Islet precursor cell (in vitro differentiated cells): ENCODE measurements at places on chromosomes 16 and 17.

DNA sequence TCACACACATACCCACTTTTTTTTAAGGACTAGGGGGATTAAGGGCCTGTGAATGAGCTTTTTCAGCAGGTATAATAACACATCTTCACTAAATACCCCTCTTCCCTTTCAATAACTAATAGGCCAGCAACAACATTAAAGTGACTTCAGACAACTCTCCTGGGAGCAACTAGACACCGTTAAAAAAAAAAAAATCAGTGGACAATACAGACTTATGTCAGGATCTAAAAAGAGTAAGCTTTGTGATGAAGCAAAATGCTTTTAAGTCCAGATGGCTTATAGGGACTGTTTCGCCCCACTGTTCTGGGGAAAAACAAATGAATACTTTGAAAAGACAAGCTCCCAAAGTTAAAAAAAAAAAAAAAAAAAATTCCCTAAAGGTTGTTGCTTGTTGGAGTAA is 29.0 kb downstream of the SPAG9 start:
- no peak for DNase-seq

DNA sequence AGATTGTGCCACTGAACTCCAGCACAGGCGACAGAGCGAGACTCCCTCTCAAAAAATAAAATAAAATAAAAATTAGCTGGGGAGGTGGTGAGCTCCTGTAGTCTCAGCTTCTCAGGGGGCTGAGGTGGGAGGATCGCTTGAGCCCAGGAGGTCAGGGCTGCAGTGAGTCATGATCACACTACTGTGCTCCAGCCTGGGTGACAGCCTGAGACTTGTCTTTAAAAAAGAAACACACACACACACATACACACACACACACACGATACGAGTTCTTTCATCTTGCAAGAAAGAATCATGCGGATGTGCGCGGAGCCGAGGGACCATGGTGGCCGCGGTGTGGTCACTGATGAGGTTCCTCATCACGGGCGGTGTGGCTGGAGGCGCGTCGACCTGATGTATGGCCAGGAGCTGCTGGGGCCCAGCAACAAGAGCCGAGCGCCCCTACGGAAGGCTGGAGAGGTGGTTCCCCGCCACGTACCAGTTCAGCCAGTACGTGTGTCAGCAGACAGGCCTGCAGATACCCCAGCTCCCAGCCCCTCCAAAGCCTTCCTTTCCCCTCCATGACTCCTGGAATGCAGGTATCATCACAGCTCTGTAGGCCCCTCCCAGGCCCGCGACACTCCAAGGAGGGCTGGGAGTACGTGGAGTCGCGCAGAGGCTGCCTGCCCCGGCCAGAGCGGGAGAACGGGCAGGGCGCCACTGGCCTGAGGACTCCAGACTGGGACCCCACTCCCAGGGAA is 20.7 kb downstream of the NXN start:
- DNase-seq: peak; percentile 72

- no peak for DNase-seq
Measured at GRCh38 chr16:66199189-66199588, 167.3 kb upstream of the CDH5 start.

DNA sequence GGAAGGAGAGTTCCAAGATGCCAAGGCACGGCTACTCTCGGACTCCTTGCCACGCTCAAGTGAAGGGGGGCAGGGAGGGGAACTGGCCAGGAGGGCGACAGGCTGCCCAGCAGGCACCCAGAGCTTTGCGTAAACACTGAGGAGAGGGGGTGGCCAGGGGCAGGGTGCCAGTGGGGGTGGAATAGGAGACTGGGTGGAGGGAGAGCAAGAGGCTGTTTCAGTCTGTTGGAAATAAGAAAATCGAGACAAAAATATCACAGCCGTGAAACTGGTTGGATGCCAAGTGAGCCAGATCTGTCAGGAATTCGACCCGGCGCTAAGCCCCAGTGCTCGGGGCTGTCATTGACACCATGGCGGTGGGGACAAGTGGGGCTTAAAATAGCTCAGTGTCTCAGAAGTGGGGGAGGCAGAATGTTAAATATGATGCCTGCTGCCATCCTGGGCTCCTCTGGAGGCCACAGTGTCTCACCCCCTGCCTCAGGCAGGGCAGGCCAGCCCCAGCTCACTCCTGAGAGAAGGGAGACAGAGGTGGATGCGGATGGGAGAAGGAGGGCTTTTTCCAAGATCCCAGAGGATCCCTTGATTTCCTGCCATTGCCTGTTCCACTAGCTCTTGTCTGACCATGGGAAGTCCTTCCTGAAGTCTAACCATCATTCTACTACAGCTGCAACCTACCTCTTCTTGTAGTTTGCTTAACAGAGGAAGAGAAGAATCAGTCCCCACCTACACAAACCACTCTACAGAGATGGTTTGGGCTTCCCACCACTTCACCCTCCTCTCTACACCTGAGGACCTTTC is 9.5 kb downstream of the PNMT start:
- DNase-seq: no peak

GRCh38 chr16:75584108-75584507 is 17.9 kb downstream of the GABARAPL2 start:
- DNase-seq: no peak

- no peak for DNase-seq
Measured at GRCh38 chr16:14667347-14668266, 26.5 kb downstream of the PLA2G10 start.

GRCh38 chr17:48459070-48459844 is 29.2 kb upstream of the SKAP1 start:
- no peak for DNase-seq

DNA sequence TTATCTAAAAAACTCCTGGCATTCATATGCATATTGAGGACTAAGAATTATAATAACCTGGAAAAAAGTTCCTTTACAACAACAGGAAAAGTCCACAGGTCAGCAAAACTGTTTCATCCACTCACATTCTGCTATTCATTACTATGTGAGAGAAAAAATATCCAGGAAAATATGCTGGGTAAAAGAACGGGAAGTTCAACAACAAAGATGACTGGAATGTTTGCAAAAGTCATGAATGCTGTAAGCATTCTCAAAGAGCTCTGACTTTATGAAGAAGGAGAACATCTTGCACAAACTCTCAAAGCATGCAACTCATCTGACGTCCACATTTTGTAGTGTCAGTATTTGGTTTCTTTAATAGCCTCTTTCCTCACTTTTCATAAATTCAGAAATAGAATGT is 56.9 kb upstream of the ALDH3A1 start:
- no peak for DNase-seq

DNA sequence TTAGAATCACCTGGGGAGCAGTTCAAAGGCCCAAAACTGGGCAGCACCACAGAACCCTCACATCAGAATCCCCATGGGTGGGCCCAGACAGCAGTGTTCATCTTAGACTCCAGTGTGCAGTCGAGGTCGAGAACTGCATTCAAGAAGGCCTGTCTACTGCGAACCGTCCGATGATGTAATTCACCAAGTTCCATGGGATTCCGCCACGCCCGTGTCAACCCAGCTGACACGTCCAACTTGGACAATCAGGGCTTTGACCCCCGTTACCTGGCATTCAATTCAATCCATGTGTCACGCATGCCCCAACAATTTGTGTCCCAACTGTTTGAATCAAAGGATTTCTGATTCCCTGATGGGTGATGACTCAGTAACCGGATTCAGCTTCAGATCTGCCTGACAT is 9.2 kb downstream of the HSBP1 start:
- peak; percentile 43 for DNase-seq

GRCh38 chr16:50626868-50627267 is 54.2 kb downstream of the SNX20 start:
- no peak for DNase-seq

- no peak for DNase-seq
Measured at GRCh38 chr16:26913851-26914250, 152.9 kb upstream of the C16orf82 start.

- no peak for DNase-seq
Measured at GRCh38 chr16:70510216-70510615, 13.1 kb downstream of the COG4 start.

DNA sequence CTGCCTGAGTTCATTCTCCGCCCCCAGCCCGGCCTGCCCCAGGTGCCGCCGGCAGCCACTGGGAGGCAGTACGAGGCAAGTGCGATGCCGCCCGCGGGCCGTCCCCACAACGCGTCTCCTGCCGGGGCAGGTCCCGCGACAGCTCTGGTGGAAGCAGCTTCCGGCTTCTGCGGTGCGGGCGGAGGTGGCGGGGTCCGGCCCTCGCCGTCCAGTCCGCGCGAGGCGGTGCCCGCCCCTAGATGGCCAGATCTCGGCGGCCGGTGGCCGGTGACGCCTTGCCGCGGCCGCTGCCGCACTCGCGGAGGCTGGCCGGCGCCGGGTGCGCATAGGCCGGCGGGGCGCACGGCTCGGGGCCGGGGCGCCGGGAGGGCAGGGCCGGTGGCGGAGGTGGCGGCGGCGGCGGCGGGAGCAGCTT is 1.8 kb downstream of the GJD3 start:
- DNase-seq: peak; percentile 97
